A549 treated with dexamethasone at 1 μM for 4 hours (cell line): ENCODE measurements at places on chromosomes 4 and X. TPM values are rescaled to one million over a fixed set of nuclear protein-coding genes. Genes with fewer than 3 reads are reported as not detected.

Gene TBC1D9
- 5.3 to 7.7 TPM (median 7.3 TPM) in 5 replicates for total RNA-seq

Gene CT47B1
- not detected in 5 replicates for total RNA-seq

Gene ESX1
- total RNA-seq: 0.06 to 0.19 TPM (median 0.07 TPM) in 4 of 5 replicates, not detected in the other

Gene ARMCX1
- 0.20 to 0.49 TPM (median 0.34 TPM) in 5 replicates for total RNA-seq

Gene GPC3
- 0.16 TPM in 1 of 5 replicates, not detected in the others for total RNA-seq

Gene FGFR3
- total RNA-seq: 1.0 to 2.5 TPM (median 2.3 TPM) in 5 replicates

Gene ITGB1BP2
- 0.48 to 1.1 TPM (median 0.94 TPM) in 5 replicates for total RNA-seq

Gene FAT4
- 1.4 to 2.8 TPM (median 1.9 TPM) in 5 replicates for total RNA-seq

Gene BEX5
- total RNA-seq: not detected in 5 replicates

Gene EVC2
- 1.3 to 2.3 TPM (median 2.0 TPM) in 5 replicates for total RNA-seq

Gene TLL1
- 0.11 to 0.28 TPM (median 0.14 TPM) in 5 replicates for total RNA-seq

Gene HSFX4
- total RNA-seq: 0.10 to 0.13 TPM (median 0.11 TPM) in 3 of 5 replicates, not detected in the others

Gene MAGEC3
- not detected in 5 replicates for total RNA-seq

Gene MBNL3
- 0.01 to 0.04 TPM in 2 of 5 replicates, not detected in the others for total RNA-seq

Gene SOWAHD
- 0.06 TPM in 3 of 5 replicates, not detected in the others for total RNA-seq

Gene SPP1
- total RNA-seq: 145 to 200 TPM (median 167 TPM) in 5 replicates

Gene C4orf46
- 6.9 to 10.5 TPM (median 8.6 TPM) in 5 replicates for total RNA-seq

Gene ZCCHC18
- total RNA-seq: 0.02 to 0.30 TPM (median 0.18 TPM) in 4 of 5 replicates, not detected in the other

Gene MAOA
- 0.59 to 0.87 TPM (median 0.79 TPM) in 5 replicates for total RNA-seq

Gene H2BW2
- total RNA-seq: not detected in 5 replicates

Gene NLRP2B
- not detected in 5 replicates for total RNA-seq

Gene CSN1S1
- not detected in 5 replicates for total RNA-seq

Gene DCAF12L2
- 0.04 to 0.13 TPM (median 0.08 TPM) in 5 replicates for total RNA-seq

Gene LRIT3
- total RNA-seq: 0.03 to 0.06 TPM (median 0.04 TPM) in 4 of 5 replicates, not detected in the other

Gene SCRG1
- total RNA-seq: not detected in 5 replicates

Gene BEND4
- 0.01 to 0.07 TPM (median 0.01 TPM) in 4 of 5 replicates, not detected in the other for total RNA-seq

Gene GAGE13
- not detected in 5 replicates for total RNA-seq

Gene TMEM144
- 3.0 to 3.7 TPM (median 3.5 TPM) in 5 replicates for total RNA-seq

Gene TCEAL2
- total RNA-seq: not detected in 5 replicates

Gene ADGRG2
- 8.7 to 14.3 TPM (median 12.7 TPM) in 5 replicates for total RNA-seq

Gene SLC6A8
- total RNA-seq: 9.1 to 15.3 TPM (median 12.7 TPM) in 5 replicates

Gene SPIN2A
- 0.09 to 0.16 TPM (median 0.11 TPM) in 4 of 5 replicates, not detected in the other for total RNA-seq

Gene PTCHD1
- total RNA-seq: not detected in 5 replicates

Gene STK26
- total RNA-seq: 8.8 to 11.9 TPM (median 10.2 TPM) in 5 replicates

Gene STOX2
- 1.5 to 4.2 TPM (median 2.9 TPM) in 5 replicates for total RNA-seq

Gene EFHC2
- 0.20 to 0.46 TPM (median 0.27 TPM) in 5 replicates for total RNA-seq

Gene TGIF2LX
- total RNA-seq: not detected in 5 replicates

Gene CTSO
- total RNA-seq: 0.76 to 1.1 TPM (median 0.89 TPM) in 5 replicates

Gene CFAP47
- 0.01 to 0.02 TPM in 2 of 5 replicates, not detected in the others for total RNA-seq

Gene PSAPL1
- total RNA-seq: 0.29 to 0.51 TPM (median 0.36 TPM) in 5 replicates

Gene ARX
- 0.39 to 0.75 TPM (median 0.58 TPM) in 5 replicates for total RNA-seq

Gene APLN
- total RNA-seq: 0.68 to 0.90 TPM (median 0.77 TPM) in 5 replicates

Gene NAP1L3
- 0.36 to 0.65 TPM (median 0.38 TPM) in 5 replicates for total RNA-seq

Gene SSX1
- total RNA-seq: not detected in 5 replicates

Gene ENPEP
- total RNA-seq: 0.01 to 0.07 TPM (median 0.05 TPM) in 5 replicates

Gene IQSEC2
- 33.1 to 39.7 TPM (median 38.7 TPM) in 5 replicates for total RNA-seq

Gene GSX2
- not detected in 5 replicates for total RNA-seq

Gene SAGE1
- 0.02 to 0.14 TPM (median 0.05 TPM) in 4 of 5 replicates, not detected in the other for total RNA-seq

Gene ADD1
- 71.6 to 97.8 TPM (median 93.6 TPM) in 5 replicates for total RNA-seq

Gene GRIA3
- not detected in 5 replicates for total RNA-seq

Gene MMGT1
- total RNA-seq: 16.7 to 23.9 TPM (median 20.4 TPM) in 5 replicates

Gene NXF3
- total RNA-seq: 0.05 to 0.14 TPM in 2 of 5 replicates, not detected in the others

Gene XG
- not detected in 5 replicates for total RNA-seq

Gene AMOT
- 0.02 to 0.05 TPM (median 0.03 TPM) in 4 of 5 replicates, not detected in the other for total RNA-seq

Gene HCCS
- 54.9 to 58.2 TPM (median 56.5 TPM) in 5 replicates for total RNA-seq

Gene RNF175
- not detected in 5 replicates for total RNA-seq

Gene LAP3
- 33.7 to 47.8 TPM (median 37.6 TPM) in 5 replicates for total RNA-seq

Gene GABRQ
- total RNA-seq: 0.18 to 0.22 TPM (median 0.19 TPM) in 5 replicates

Gene TSPAN7
- total RNA-seq: 2.4 to 3.0 TPM (median 2.7 TPM) in 5 replicates

Gene NCAPG
- total RNA-seq: 19.3 to 32.3 TPM (median 25.9 TPM) in 5 replicates
